ENCODE measurements at places on chromosomes 16 and 17.

DNA sequence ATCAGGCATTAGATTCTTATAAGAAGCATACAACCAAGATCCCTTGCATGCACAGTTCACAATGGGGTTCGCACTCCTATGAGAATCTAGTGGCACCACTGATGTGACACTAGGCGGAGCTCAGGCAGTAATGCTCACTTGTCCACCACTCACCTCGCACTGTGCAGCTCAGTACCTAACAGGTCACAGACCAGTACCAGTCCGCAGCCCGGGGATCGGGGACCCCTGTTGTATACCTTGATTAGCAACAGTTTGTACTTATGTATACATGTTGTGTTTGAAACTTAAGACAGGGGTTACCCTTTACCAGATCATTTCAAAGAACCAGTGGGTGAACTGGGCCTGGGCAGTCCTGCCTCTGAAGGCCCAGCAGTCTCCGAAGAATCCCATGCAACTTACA lies 103.7 kb downstream of the PMP22 start:
- no peak for DNase-seq

DNA sequence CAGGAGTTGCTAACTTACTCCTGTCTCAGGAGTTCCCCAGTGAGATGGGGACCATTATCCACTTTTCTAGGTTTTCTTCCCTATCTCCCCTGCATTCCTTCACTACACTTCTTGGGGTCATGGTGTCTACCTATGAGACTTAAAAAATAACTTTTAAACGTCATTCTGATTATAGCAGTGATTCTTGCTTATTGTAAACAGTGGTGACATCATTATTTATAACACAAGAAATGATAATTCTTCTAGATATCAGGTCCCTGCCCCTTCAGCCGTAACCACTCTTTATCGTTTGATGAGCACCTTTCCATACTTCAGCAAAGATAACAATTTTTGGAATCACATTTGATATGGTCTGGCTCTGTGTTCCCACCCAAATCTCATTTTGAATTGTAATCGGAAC lies 27.2 kb upstream of the IRX3 start:
- no peak for DNase-seq

GRCh38 chr16:8430401-8430800 lies 159.9 kb downstream of the TMEM114 start:
- no peak for DNase-seq

DNA sequence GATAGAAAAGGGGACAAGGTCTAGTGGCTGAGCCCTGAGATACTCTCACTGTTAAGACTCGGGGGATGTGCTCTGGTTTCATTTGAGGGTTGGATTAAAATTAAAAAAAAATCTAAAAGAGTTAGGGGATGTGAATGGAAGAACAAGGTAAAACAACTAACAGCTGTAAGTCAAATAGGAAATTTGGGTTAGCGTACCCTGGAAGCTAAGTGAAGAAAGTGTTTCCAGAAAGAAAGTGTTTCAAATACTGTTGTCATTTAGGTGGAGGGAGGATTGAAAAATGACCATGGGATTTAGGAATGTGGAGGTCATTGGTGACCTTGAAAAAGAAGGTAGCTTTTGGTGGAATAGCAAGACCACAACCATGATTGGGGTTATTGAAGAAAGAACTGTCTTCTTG lies 37.7 kb downstream of the PPM1D start:
- DNase-seq, result no peak

- DNase-seq, result no peak
Observed at GRCh38 chr16:73171380-73171779, 123.5 kb upstream of the ZFHX3 start.

DNA sequence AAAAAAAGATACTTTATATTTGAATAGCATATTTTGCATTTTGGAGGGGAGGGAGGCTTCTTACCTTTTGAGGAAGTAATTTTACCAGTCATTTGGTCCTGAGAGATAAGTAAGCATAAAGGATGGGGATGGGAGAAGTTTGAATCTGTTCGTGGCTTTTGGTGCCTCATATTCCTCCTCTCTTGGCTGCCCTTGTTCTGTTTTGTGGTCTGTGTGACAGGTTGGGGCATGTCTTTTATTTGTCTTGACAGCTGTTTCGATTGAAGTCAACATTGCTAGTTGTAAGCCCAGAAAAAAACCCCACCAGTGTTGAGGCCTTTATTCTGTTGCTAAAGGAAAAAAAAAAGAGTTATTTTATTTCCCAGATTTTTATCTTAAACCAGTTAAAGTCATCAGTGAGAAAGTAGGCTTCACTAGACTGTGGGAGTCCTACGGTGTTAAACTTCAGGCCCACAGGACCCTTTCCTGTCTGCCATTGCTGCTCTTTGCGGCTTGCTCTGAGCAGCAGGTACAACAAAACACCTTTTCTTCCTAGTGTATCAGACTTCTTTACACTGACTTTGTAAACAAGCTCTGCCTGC lies 11.4 kb downstream of the SLC7A6 start:
- DNase-seq, result peak; percentile 72

- no peak for DNase-seq
Observed at GRCh38 chr16:26644912-26645543, 421.7 kb upstream of the C16orf82 start.

DNA sequence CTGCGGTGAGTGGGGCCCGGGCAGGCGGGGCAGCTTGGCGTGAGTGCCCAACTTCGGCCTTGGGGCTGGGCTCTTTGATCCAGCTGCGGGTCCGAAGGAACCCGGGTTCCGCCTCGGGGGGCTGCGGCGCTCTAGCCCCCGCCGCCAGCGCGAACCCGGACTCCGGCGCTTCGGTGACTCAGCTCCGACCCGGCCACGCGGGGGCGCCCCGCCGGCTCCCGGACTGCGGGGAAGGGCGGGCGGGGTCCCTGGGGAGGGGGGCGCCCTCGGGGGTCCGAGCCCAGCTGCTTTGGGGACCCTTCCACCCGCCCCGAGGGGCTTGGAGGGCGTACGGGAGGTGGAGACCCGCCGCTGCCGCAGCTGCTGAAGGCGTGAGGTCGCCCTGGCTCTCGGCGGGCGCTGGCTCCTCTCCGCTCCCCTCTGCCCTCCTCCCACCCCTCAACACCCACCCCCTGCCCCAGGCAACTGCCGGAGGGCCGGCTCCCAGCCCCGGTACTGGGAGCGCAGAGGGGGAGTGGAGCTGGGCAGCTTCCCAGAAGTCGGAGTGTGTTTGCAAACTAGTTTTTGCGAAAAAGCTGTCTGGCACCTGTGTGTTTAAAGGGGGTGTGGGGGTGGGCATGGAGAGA lies 516 bp downstream of the CPNE2 start:
- no peak for DNase-seq

GRCh38 chr16:51674615-51675014 lies 523.5 kb upstream of the SALL1 start:
- no peak for DNase-seq

DNA sequence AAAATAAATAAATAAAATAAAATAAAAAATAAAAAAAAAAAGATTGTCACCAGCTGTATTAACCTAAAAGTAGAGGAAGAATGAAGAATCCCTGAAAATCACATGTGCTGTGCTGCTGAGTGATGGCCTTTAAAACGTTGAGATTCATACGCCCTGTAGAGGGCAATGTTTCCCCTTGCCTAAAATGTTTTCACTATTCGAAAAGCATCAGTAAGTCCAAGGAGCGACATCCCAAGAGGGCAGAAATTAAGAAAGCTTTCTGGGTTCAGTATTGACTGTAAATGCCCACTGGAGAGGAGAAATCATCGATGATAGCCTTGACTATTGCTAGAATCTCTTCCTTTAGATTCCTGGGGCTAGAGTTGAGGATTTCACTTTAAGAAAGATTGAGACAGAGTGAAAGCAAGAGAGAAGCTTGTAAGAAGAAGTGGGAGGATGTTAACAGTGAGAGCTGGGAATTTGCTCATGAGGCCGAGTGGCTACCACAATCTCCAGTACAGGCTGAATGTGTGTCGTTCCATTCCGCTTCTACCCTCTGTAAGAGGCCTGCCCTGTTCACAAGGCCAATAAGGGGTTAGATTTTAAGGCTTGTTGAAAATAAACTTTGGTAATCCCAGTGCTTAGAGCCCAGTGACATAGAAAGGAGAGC lies 170.8 kb upstream of the FAM20A start:
- DNase-seq, result no peak

DNA sequence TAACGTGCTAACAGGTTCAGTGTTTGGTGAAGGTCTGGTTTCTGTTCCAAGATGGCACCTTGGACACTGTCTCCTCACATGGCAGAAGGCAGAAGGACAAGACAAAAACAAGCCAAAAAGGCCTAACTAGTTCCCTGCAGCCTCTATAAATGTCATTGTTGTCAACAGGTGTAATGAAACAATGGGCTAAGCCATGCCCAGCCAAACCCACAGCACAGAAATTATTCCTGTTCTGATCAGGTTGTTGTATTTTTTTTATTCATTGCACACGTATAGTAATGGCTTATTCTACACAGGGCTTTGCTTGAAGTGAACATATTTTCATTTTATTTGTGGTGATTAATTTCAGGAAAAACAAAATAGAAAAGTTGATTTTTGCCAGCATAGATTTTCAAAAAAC lies 16.1 kb upstream of the NUP93 start:
- no peak for DNase-seq

DNA sequence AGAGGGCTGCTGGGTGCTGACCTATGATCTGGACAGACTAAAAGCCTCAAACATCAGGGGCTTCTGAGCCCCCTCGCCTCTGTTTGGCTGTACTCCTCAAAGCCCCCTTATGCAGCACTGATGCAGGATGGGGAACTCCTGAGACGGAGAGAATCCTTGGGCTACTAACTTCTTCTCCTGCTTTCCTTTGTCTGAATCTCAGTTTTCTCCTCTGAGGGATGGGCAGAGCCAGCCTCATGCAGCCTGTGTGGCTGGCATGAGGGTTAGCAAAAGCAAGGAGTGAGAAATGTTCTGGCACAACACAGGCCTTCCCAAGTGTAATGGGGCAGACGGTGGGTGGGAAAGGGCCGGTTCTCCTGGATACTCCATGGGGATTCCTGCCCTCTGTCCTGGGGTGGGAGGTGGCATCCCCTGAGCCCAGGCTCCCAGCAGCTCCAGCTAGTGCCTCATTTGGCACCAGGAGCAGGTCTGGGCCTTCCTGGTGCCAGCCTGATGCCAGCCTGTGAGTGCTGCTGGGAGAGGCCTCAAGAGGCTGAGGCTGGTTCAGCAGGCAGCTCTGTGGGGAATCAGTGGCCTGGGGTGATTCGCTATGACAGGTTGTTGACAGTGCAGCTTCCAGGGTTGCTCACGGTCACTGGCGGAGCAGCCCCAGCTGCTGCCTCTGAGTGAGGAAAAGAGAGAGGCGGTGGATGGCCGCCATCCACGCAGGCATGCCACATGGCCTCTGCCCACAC lies 4.0 kb upstream of the BRD7 start:
- DNase-seq, result no peak

DNA sequence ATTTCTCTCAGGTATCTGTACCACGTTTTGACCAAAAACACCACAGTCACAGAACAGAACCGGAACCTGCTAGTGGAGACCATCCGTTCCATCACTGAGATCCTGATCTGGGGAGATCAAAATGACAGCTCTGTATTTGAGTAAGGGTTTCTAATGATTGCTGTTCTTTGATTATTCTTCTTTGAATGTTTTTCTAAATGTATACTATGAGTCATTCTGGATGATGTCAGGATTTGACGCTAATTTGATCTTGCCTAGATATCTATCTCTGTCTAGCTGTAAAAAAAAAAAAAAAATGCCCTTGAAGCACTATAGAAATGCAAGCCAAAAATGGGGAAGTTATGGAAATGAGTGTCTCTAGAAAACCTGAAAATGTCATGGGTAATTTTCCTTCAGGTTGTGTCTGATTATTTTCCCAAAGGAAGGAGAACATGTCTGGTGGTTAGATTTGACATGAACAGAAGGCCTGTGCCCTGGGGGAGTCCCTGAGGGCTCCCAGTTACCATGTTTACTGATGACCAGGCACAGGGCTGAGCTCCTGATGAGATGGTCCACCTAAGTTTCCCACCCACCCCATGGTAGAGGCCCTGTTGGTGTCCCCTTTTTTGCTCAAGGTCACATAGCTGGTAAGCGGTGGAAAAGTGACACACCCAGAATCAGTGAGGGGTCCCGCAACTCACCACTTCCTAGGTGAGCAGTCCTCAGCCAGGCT lies 13.6 kb downstream of the CLEC16A start:
- no peak for DNase-seq

DNA sequence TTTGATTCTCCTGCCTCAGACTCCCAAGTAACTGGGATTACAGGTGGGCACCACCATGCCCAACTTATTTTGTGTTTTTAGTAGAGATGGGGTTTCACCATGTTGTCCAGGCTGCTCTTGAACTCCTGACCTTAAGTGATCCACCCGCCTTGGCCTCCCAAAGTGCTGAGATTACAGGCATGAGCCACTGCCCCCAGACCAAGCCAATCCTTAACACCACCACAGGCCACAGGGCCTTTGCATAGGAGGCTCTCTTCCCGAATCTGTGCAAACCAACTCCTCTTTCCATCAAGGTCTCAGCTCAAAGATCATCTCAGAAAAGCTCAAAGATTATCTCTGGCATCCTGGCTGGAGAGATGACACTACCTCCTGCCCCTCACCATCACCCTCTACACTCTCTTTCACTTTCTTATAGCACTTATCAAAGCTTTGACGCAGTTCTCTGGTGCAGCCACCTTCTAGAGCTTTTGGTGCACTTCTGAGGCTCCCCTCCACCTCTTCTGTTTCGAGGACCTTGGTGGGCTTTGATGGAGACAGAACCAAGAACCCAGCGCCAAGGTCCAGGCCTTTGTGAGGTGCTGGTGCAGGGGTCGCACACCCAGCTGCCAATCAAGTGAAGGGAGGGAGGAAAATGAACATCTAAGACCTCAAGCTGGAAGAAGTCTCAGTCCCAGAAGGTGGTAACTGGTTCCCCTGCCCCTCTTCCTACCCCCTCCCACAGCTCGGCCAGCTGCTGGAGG lies 23.2 kb upstream of the PHB1 start:
- DNase-seq, result no peak

DNA sequence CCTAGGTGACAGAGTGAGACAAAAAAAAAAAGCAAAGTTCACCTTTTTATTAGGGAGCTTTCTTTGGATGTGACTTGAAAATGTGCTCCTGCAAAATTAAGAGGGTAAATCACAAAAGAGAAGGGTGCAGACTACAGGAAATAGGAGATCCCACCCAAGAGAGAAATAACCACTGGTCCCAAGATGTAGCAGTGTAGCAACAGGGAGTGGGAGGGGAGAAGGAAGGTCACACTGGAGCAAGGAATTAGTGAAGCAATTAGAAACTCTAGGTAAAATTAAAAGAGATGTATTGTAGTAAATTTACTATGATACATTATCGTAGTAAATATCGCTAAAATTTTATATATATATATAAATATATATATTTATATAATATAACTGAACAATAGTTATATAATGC lies 12.3 kb upstream of the SPN start:
- DNase-seq, result no peak

GRCh38 chr16:81585785-81586184 lies 141.2 kb downstream of the CMIP start:
- no peak for DNase-seq

GRCh38 chr17:72372185-72372584 lies 251.4 kb downstream of the SOX9 start:
- no peak for DNase-seq

DNA sequence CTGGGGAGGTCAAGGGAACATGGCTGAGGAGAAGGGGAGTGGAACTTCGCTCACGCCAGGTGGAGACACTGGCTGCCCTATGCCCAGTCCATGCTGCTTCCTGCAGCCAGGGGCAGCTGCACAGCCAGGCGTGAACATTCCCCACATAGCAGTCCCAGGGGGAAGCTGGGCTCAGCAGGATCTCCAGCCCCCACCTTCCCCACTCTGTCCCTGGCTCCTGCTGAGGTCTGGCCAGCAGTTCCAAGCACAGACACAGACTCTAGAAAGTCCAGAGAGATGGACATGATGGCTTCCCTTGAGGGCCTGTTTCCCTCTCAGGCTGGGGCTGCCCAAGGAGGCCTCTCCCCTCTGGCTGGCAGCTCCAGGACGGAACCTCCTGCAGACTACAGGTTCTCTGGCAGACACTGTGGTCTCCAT lies 9.3 kb downstream of the JUP start:
- DNase-seq, result no peak

Data from GM12864 (cell line).